Activated T-helper 1 cell treated with anti-CD3 and anti-CD28 coated beads, Interleukin-2, amount 50 U/mL, for 16 hours (primary cell): ENCODE measurements at places on chromosomes 3 and 15.

GRCh38 chr3:242602-243355, 46.2 kb downstream of the CHL1 start:
- DNase-seq: no peak

DNA sequence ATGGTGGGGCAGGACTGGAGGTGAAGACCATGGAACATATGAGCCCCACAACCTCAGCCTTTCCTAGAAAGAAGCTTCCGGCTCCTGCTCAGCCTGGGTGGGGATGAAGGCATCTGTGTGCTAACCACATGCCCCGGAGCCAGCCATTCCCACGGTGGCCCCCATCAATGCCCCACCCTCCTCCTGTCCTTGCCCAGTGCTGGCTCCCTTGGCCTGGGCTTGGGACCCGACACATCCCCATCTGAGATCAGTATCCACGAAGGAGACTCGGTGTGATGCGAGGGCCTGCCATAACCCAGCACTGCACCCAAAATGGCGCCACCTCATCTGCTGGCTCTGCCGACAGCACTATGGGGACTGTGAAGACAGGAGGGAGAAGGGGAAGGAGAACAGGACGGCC, 16.5 kb upstream of the PLXND1 start:
- DNase-seq: no peak

GRCh38 chr3:105608623-105609022, 241.9 kb downstream of the ALCAM start:
- DNase-seq: no peak

GRCh38 chr15:44775953-44776352, 39.6 kb downstream of the TRIM69 start:
- no peak for DNase-seq

- no peak for DNase-seq
These were observed 216.0 kb downstream of the TLE3 start for GRCh38 chr15:69881766-69882165.

DNA sequence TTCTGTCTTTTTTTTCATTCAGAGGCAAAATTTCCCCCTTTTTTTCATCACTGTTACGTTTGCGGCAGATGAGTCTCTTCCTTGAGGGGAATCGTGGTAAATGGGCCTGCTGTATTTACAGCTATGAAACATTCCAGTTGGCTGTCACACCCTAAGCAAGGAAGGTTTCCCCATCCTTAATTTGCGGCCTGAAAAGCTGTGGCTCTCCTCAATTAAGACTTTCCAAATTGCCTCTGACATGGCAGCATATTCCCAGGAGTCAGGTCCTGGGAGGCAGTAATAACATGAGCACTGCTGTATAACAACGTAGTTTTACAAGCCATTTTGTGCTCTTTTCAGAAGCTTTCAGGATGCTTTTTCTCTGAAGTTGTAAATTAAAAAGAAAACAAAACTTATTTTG, 420.9 kb downstream of the LPP start:
- DNase-seq: no peak

- DNase-seq: no peak
These were observed 135.3 kb downstream of the RPLP1 start for GRCh38 chr15:69587723-69588426.

GRCh38 chr15:56821721-56822425, 88.6 kb upstream of the ZNF280D start:
- no peak for DNase-seq

DNA sequence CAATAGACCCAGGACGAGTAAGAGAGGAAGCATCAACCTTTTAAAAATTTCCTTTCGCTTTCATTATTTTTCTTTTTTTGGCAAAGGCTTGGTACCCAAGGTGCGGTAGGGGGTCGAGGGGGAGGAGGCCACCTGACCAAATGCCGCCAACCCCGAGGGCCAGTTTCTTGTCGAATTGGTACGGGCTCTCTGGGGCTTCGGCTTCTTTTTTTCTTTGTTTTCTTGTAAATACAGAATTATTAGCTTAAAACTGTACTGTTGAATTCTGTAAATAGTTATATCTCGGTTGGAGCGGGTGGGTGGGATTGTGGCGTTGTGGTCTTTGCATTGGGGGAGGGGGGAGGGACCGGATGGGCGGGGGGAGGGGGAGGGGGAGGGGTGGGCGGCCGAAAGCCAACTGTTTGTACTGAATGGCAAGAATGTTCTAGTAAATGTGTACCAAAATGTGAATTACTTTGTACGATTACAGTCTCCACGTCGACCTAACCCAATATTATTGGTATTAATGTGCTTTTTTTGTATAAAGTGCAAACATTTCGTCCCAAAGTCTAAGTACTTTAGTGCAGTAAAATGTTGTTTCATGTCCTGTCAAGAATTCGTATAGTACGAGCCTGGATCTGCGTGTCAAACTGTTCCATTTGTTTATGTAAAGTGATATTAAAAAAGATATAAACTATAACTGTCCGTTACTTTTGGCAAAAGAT, 4.7 kb downstream of the ZIC1 start:
- DNase-seq: no peak

- DNase-seq: no peak
These were observed 3.2 kb upstream of the CHSY1 start for GRCh38 chr15:101255051-101255395.

DNA sequence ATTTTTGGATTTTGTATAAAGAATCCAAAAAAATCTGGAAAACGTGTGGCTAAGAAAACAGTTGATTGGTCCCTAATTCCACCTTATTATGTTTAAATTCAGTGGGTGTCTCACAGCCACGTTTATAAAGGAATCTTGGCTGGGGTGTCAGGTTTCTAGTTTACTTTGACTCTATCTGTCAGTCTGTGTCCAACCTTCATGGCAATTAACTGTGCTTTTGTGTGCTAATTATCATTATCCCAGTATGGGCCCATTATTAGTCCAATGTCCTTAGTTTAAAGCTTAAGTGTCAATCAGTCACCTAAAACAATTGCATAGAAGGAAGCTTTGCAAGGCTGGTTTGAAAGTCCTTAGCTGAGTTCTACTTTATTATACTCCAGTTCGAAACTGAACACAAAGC, 3.7 kb upstream of the CNTN4 start:
- no peak for DNase-seq

DNA sequence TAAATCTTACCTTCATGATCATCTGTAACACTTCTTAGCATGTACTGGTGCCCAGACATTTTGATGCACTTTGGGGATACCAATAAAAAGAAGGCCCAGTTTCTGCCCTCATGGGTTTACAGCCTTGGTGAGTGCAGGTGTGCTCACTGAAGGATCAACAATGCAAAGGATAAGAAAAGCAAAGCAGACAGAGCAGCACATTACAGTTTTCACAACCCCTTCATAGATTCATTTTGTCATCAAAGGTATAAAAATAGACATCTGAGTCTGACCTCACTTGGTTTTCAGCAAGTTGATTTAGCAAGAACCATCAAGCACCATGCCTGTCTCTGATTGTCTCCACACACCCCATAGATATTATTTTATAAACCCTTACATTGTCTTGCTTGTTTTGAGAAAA, 77.6 kb downstream of the BFSP2 start:
- DNase-seq: no peak
